ENCODE measurements at places on chromosomes 11 and 22. TPM values are rescaled to one million over a fixed set of nuclear protein-coding genes. Genes with fewer than 3 reads are reported as not detected.

UBQLNL gene
- 0.20 TPM for polyA plus RNA-seq

MTMR3 gene
- polyA plus RNA-seq = 10.4 TPM

F2 gene
- polyA plus RNA-seq = not detected

CSKMT gene
- polyA plus RNA-seq = 3.6 TPM

BBOX1 gene
- 0.23 TPM for polyA plus RNA-seq

MMP8 gene
- not detected for polyA plus RNA-seq

RAB3IL1 gene
- polyA plus RNA-seq = 3.3 TPM

B4GALNT4 gene
- 2.3 TPM for polyA plus RNA-seq

ABCC8 gene
- polyA plus RNA-seq = not detected

OR10G6 gene
- not detected for polyA plus RNA-seq

SF3A1 gene
- 88.3 TPM for polyA plus RNA-seq

SCUBE1 gene
- not detected for polyA plus RNA-seq

OR51E2 gene
- polyA plus RNA-seq = not detected

SCARF2 gene
- polyA plus RNA-seq = 10.2 TPM

MS4A18 gene
- polyA plus RNA-seq = not detected

TEX12 gene
- not detected for polyA plus RNA-seq

C11orf91 gene
- not detected for polyA plus RNA-seq

TUT1 gene
- polyA plus RNA-seq = 12.1 TPM

CBLIF gene
- polyA plus RNA-seq = not detected

HTR3A gene
- not detected for polyA plus RNA-seq

LYVE1 gene
- polyA plus RNA-seq = not detected

TRAF6 gene
- polyA plus RNA-seq = 8.6 TPM

PRODH gene
- polyA plus RNA-seq = not detected

KRTAP5-1 gene
- polyA plus RNA-seq = not detected

MMP13 gene
- polyA plus RNA-seq = not detected

KRTAP5-7 gene
- not detected for polyA plus RNA-seq

LIN7C gene
- 43.0 TPM for polyA plus RNA-seq

GATD1 gene
- polyA plus RNA-seq = 27.4 TPM

XNDC1N gene
- 3.3 TPM for polyA plus RNA-seq

IGSF22 gene
- not detected for polyA plus RNA-seq

INS gene
- not detected for polyA plus RNA-seq

RBMXL2 gene
- polyA plus RNA-seq = not detected

IFITM1 gene
- 187 TPM for polyA plus RNA-seq

OR2AG2 gene
- not detected for polyA plus RNA-seq

C11orf21 gene
- not detected for polyA plus RNA-seq

FBLN1 gene
- 335 TPM for polyA plus RNA-seq

CADM1 gene
- polyA plus RNA-seq = 0.83 TPM

L3MBTL2 gene
- polyA plus RNA-seq = 16.9 TPM

NUP98 gene
- 25.6 TPM for polyA plus RNA-seq
